ENCODE measurements at places on chromosomes 11 and 22. TPM values are rescaled to one million over a fixed set of nuclear protein-coding genes. Genes with fewer than 3 reads are reported as not detected.

DNA sequence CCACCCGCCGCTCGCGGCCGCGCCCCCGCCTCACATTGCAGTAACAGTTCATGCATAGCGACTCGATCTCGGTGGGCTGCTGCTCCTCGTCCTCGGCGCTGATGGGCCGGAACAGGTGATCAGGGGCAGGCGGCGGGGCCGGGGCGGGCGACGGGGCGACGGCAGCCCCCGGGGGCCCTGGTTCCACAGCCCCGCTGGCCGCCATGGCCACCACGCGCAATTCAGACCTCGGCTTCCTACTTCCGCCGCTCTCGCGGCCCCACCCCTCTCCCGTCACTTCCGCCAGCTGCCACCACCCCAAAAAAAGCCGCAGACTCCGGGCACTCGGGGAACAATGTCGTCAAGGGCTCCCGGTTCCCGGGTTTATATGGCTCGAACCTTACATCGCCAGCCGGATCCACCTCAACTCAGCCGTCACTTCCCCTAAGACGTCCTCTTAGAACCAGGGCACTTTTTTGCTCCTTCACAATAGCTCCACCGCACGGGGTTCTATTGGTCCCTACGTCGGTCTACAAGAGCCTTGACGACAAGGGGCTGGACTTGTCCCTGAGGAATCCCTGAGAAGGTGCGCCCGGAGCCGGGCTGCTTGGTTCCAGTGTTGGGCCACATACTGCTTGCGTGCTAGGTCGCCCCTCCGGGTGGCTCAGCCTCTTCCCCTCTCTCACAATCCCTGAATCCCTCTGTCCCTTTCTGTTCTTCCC lies at the start of gene ZPR1:
TSS of gene ZPR1 (minus strand) at position 238 of the 701 bp plus-strand sequence. CDS start at position 205, 33 bp downstream.
- peak; percentile 84 for DNase-seq

- peak; percentile 14 for DNase-seq
These were observed 167.0 kb downstream of the TENM4 start for GRCh38 chr11:79273781-79274180.

- DNase-seq: peak; percentile 87
These were observed 37.8 kb downstream of the PAMR1 start for GRCh38 chr11:35487532-35488078.

DNA sequence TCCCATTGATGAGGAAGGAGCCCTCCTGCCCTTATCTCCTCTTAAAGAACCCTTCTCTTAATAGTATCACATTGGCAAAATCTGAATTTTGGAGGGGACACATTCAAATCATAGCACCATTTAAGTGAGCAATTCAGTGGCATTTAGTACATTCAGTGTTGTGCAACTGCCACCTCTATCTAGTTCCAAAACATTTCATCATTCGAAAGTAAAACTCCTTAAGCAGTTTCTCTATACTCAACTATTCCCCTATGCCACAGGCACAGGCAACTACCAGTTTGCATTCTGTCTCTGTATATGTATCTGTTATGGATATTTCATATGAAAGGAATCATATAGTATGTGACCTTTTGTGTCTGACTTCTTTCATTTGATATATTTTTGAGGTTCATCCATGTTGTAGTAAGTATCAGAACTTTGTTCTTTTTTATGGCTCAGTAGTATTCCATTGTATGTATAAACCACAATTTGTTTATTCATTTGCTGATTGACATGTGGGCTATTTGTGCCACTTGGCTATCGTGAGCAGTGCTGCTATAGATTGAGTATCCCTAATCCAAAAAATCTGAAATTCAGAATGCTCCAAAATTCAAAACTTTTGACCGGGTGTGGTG lies 22.9 kb downstream of the FAR1 start:
- DNase-seq: no peak

- no peak for DNase-seq
These were observed 20.2 kb downstream of the PDGFB start for GRCh38 chr22:39224550-39224949.

- DNase-seq: no peak
These were observed 11.5 kb upstream of the YWHAH start for GRCh38 chr22:31932863-31933262.

GRCh38 chr11:88383447-88383846 lies 45.9 kb upstream of the CTSC start:
- DNase-seq: no peak

DNA sequence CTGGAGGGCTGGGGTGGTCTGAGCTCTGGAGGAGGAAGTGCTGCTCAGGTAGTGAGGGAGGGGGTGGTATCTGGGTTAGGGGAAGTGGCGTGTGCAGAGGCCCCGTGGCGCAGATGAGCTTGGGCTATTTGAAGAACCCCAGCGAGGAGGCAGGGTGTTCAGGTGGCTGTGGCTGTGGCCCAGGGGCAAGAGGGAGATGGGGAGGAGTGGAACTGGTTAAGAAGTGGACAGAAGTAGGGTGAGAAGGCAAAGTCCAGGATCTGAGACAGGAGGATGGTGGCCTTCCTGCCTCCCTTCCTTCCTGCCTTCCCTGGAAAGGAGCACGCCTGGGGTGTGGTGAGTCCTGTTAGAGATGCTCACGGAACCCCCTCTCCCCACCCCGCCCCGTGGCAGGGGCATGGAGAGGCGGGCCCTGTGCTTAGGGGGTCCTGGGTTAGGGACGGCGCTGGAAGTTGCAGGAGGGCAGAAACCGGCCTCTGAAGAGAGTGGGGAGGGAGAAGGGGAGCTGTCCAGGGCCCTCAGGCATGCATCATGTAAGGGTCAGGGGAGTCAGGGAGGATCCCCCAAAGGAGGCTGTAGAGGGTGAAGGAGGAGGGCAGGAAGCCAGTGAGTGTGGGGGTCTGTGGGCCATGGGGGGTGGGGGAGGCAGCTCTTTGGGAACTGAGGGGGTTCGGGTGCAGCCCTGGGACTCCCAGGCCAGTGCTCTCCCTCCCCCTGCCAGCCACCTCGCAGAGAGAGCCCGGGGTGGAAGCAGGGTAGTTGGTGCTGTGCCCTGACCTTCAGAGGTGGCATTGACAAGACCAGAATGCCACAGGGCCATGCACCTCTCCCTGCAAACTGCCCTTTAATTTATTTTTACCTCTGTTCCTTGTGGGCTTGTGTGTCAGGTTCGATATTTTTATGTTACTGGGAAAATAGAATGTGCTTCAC lies 63.7 kb upstream of the PARVG start:
- DNase-seq: no peak

DNA sequence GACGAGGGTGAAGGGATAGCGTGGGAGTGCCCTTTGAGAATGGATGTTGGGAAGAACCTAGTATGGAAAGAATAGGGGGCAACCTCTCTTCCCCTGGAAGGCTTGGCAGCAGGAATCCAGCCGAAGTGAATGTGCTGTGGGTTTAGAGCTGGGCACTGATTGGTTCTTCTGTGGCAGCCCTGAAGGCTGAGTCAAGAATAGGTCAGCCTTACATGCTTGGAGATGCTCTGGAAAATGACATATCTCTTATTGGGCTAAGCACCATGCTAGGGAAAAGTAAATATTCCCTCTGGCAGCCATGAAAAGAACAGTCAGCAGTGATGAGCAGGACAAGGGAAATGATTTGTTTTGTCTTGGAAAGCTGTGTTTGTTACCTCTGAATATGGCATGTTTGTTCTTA lies 149.5 kb downstream of the COMMD9 start:
- DNase-seq: no peak

- DNase-seq: peak; percentile 36
These were observed 23.5 kb upstream of the TH start for GRCh38 chr11:2194877-2195755.

DNA sequence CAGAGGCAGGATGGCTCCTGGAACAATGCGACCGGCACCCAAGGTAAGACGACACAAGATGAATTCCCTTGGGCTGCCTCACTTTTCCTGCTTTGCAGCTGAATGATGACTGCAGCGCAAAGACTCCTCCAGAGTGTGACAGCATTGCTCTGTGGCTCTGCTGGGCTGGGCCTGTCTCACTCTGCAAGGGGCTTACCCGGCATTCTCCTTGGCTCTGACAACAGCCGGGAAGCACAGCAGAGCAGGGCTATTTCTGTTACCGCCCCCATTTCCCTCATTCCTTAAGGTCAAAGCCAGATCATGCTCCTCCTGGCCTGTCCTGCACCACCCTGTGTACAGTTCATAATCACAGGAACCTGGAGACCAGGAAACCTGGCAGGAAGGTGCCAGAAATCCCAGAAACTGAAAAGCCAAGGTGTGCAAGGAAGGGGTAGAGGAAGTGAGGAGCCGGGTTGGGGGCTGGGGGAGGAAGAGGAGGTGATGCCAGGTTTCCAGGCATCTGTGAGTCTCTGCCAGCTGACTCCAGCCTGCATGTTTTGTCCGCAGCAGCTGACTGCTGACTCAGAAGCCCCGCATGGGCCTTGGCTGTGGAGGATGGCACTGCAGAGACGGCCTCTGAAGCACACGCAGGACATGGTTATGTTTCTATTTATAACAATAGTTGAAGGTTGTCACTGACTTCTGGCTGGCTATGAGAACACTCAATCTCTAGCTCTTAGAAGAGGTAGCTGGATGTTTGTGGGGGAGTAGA lies 113.6 kb downstream of the MICAL3 start:
- peak; percentile 29 for DNase-seq

The IL17REL gene
- not detected for total RNA-seq

The MYEOV gene
- total RNA-seq: 192 TPM

The CHST1 gene
- 13.2 TPM for total RNA-seq

The CASP5 gene
- not detected for total RNA-seq

The OR56A1 gene
- total RNA-seq: not detected

The C22orf31 gene
- not detected for total RNA-seq

The KIF18A gene
- 103 TPM for total RNA-seq

The FAM83F gene
- not detected for total RNA-seq

The KLHDC7B gene
- 1.4 TPM for total RNA-seq

The NEFH gene
- 21.4 TPM for total RNA-seq
